ENCODE measurements at places on chromosomes 5 and 9. TPM values are rescaled to one million over a fixed set of nuclear protein-coding genes. Genes with fewer than 3 reads are reported as not detected.

- no peak for ATAC-seq
Observed at GRCh38 chr5:134207696-134208095, 18.2 kb downstream of the PPP2CA start.

DNA sequence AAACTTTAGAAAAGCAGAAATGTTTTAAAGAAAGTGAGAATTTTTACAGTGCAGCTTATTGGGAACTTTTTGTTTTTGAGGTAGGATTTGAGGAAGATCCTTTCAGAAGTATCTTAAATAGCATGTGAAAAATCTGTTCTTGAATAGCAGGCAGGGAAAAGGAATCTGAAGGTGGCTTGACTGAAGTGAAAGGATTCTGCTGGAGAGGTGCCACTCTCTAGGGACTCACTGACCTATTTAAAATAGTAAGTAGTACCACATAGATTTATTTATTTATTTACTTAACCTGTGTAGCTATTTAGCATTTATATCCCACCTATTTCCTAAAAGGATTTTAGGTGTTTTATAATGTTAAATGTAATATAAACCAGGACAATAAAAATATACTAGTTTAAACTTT lies 69.1 kb downstream of the NIPBL start:
- no peak for ATAC-seq

DNA sequence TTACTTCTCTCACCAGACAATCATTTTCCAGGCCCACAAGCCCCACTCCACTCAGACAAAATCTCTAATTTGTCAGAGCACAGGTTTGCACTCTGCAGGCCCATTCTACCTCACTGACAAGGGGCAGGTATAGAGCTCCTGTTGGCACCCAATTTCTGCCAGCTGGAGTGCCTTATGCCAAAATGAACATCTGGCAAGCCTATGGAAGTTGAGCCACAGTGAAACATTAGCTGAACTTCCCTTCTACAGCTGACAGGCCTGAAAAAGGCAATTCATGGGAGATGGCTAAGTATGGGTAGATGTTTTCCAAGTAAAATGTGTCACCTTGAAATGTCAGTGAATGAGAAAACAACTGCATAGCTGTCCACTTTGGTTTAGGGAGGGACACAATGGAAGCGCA lies 87.0 kb downstream of the SPOCK1 start:
- no peak for ATAC-seq

DNA sequence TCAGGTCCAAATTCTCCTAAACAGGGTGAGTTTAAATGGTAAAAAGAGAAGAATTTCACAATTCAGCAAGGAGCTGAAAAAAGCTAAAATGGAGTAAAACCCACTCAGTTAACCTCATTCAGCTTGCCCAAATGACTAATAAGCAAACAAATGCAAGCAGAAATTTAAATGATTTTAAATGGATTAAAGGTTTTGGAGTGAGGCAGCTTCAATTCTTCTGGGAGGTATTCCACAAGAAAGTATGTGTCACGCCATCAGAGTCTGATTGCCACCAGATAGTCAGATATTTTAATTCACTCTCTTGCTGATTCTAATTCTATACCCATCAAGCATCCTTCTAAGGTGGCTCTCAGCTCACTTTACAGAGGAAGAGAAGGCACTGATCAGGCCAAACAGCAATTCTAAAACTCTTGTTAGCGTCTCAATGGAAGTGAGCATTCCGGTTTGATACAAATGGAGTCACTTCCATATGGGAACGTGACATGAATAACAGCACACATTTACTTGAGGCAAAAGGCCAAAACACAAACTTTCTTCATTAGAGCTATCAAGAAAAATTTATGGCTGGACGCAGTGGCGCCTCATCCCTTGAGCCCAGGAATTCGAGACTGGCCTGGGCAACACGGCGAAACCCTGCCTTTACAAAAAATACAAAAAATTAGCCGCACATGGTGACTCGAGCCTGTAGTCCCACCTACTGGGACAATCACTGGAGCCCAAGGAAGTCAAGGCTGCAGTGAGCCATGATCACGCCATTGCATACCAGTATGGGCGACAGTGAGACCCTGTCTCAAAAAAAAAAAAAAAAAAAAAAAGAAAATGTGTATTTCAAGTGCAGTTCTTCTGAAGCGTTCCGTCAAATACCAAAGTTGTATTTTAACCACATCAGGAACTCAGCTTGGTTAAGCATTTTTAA lies 2.0 kb downstream of the CLK4 start:
- no peak for ATAC-seq

- ATAC-seq: peak; percentile 9
Observed at GRCh38 chr9:133485531-133486260, 6.8 kb upstream of the SLC2A6 start.

GRCh38 chr5:51279983-51280706 lies 103.1 kb upstream of the ISL1 start:
- ATAC-seq: no peak

GRCh38 chr9:130026583-130027340 lies 16.2 kb downstream of the FNBP1 start:
- ATAC-seq: no peak

- no peak for ATAC-seq
Observed at GRCh38 chr5:136251502-136252169, 58.7 kb upstream of the SMIM32 start.

The FIBCD1 gene
- 0.20 TPM for total RNA-seq

The SPATA31D4 gene
- total RNA-seq: not detected

The PLAC8L1 gene
- 0.52 TPM for total RNA-seq

The FCN1 gene
- 0.12 TPM for total RNA-seq
